CD4-positive, alpha-beta T cell treated with Interleukin-15 for 1 hour (primary cell): ENCODE measurements at places on chromosomes 1 and 21.

GRCh38 chr1:118890851-118891384 lies 97.2 kb downstream of the TBX15 start:
- no peak for DNase-seq

DNA sequence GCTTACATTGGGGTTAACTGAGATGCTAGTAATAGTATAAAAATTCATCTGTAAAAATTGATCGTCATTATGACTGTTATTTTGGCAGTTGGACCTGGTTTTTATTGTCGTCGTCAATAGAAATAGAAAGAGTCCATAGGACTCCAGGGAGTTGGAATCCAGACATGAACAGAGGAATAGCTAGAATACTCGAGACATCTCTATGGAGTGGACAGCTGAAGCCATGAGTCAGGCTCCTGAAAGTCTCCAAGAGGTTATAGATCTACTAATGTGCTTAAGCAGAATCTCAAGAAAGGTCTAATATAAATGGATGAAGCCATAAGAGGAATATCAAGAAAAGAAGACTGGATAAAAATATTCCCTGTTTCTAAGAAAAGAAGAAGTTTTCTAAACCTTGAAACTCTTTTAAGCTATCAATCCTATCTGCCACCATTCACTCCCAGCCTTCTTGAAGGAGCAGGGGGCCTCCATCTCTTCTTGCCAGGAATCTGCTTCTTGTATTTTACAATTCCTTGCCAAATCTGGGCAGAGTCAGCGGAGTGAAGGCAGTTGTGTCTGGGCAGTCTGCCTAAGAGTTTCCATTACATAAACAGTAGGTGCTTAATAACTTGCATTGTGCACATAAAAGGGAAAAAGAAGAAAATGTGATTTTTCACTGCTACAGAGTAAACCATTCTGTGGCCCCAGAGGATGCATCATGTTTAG lies 163.3 kb downstream of the ST6GALNAC5 start:
- no peak for DNase-seq

DNA sequence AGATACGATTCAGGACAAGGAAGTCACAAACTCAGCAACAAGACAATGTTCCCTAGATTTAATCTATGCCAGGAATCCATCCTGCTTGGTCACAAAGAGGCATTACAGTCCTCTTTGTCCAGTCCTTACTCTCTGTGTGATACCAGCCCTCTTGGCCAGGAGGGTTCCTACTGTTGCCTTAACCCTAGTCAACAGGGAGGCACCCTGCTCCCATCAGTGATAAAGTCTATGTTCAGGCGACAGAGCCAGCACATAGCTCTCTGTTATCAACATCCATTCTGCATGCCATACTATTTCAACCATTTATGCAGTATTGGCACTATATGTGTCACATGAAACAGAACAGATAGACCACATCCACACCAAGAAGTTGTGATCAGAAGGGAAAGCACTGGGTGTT lies 4.4 kb upstream of the NPL start:
- DNase-seq: no peak

DNA sequence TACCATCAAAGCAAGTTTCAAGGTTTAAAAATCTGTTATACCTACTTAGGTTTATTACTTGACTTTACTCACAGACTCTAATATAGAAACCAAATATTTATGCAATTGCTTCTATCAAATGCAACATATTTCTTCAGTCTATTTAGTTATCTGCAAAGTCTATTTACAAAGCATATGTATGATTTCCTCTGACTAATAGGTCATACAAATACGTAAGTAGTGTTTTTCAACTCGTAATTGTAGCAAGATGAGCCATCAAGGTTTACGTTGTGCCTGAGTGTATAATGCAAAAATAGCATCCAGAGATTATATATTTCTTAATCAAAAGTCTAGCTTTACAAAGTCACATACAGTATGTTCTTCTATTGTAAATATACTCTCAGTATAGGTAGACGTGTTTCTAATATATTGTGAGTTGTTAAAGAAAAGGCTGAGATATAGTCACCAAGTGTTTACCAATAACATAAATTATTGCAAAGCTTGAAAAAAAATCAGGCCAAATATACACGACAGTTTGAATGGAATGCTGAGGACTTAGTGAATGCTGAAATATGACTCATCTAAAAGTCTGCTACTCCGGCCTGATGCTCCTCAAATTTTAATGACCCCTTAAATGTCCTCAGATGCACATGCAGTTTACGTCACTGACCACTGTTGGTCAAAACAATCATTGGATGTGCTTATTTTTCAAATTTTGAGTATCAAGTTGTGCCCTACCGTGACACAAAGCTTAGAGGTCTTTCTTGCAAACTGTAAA lies 48.4 kb downstream of the ADAMTS5 start:
- DNase-seq: no peak

GRCh38 chr1:184199036-184199435 lies 147.5 kb downstream of the TSEN15 start:
- DNase-seq: no peak
